Activated CD8-positive, alpha-beta memory T cell treated with anti-CD3 and anti-CD28 coated beads for 48 hours (primary cell): ENCODE measurements at places on chromosomes 1 and 21.

- no peak for DNase-seq
Measured at GRCh38 chr1:191582169-191582568, 576.1 kb upstream of the RGS18 start.

GRCh38 chr1:12516741-12517140 lies 101.3 kb downstream of the DHRS3 start:
- DNase-seq = no peak

GRCh38 chr1:84434801-84435549 lies 36.7 kb downstream of the DNASE2B start:
- DNase-seq = no peak

DNA sequence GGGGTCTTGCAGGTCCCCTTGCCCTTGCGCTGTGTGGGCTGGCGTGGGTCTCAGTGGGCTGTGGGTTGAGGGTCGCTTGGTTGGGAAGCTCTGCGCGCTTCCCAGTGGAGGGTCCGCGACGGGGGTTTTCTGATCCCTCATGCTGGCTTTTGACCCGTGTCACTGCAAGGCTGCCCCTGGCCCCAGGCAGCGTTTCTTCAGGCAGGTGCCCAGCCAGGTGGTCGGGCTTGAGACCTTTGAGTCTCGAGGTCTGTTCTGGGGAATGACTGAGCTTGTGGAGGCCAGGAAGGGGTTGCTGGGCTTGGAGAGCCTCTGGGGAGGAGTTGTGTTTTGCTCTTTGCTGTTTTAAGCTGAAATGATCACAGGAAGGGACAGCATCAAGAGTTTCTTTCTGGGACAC lies 5.3 kb downstream of the SKI start:
- DNase-seq = no peak
